ENCODE measurements at places on chromosomes 2 and 18.

GRCh38 chr2:184598316-184599053 is at the start of gene ZNF804A:
Gene ZNF804A (plus strand): TSS chr2:184598529. CDS start chr2:184598960, 431 bp downstream.
- DNase-seq = peak; percentile 69

DNA sequence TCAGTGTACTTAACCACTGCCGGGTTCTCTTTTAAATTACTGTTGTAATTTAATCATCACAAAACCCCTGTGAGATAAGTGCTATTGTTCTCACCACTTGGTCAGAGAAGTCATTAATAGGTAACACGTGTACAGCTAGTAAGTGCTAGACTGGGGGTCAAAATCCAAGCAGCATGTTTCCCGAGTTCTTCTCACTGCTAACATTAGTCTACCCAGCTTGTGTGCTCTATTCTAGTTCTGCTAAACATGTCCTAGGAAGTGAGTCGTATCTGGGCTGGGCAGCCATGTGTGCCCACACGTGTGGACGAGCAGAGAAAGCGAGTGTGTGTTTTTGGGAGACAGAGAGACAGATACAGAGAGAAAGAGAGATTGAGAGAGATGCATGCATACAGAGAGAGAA is 94.1 kb downstream of the BIN1 start:
- DNase-seq = no peak

DNA sequence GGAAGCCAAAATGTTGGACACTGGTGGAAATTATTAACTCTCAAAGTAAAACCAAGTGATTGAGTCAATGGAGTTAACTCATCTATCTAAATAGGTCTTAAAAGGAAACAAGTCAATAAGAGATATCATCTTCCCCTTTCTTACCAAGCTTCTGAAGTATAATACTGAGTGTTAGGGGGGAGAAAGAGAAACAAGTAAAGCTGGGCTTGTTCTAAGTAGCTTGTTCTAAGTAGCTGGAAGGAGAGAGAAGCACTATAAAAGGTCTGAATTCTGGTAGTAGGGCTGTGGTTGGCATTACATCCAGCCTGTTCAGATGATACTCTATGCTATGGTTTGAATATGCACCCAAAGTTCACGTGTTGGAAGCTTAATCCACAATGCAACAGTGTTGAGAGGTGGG is 26.8 kb downstream of the YES1 start:
- no peak for DNase-seq

DNA sequence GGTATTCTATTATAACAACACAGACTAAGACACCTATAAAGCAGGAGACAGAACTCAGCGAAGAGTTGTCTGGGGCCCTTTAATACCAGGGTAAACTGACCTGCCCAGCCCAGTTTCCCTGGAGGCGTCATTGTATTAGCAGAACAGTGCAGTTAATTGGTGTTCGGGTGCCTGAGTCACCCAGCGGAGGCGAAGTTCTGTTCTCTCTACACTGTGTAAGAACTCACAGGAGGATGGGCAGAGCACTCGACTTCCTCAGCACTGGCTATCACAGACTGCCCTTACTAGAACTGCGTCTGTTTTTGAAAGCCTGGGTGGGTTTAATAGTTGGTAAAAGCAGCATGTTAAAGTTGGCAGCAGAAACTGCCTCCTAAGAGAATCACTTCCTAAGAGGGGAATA is 106.5 kb upstream of the ATP8B1 start:
- DNase-seq = no peak

- no peak for DNase-seq
These were observed 85.3 kb downstream of the METTL4 start for GRCh38 chr18:2485983-2486382.

- DNase-seq = peak; percentile 34
These were observed 2.1 kb downstream of the NCKAP1 start for GRCh38 chr2:183035954-183036669.
